ENCODE measurements at places on chromosomes 5 and 9.

- DNase-seq, result no peak
These were observed 53.7 kb upstream of the DAB2IP start for GRCh38 chr9:121597698-121598166.

DNA sequence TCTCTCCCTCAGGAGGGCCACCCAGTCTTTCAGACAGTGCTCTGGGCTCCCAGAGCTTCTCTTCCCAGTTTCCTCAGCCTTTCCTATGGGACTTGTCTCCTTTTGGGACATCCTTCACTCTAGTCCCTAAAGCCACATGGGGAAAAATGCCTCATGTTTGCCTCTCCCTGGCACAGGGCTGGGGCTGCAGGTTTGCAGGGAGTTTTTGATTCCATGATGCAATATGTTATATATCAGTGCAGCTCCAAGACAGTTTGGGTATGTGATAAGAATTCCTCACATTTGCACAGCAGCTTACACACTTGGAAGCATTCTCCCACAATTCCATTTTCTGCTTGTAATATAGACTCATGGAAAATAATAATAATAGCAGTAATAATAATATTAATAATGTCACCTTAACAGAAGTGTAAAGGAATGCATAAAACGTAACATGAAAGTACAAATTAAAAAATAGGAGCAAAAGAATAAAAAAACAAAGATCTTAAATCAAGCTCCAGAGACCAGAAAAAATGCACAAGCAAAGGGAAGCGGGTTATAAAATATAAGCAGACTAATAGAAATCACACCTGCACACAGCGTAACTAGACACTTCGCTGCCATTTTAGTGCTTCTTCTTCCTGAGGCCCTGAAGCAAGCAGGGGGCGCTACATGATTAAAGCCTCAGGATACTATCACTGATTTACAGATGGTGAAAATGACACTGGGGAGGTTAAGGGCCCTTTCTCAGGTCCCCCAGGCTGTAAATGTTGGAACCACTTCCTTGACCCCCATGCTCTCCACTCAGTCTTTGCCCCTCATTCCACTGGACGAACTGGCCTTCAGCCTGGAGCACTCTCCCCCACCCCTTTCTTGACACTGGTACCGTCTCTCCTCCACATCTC lies 70.0 kb upstream of the IL17B start:
- no peak for DNase-seq

DNA sequence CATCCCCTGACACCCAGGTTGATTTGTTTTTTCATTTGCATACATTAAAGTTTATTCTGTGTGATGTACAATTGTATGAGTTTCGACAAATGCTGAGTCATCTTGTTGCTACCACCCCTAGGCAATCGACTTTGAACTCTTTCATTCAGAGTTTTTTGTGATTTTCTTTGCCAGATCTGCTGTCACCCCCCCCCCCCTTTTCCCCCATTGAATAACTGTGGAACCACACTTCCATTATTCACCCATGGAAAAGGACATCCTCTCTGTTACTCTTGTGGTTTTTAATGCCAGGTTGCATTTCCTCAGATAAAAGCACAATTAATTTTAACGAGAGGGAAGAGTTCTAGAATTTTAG lies 13.7 kb upstream of the FAM120AOS start:
- DNase-seq, result no peak

GRCh38 chr9:118478752-118479151 lies 774.5 kb downstream of the TLR4 start:
- DNase-seq, result no peak

DNA sequence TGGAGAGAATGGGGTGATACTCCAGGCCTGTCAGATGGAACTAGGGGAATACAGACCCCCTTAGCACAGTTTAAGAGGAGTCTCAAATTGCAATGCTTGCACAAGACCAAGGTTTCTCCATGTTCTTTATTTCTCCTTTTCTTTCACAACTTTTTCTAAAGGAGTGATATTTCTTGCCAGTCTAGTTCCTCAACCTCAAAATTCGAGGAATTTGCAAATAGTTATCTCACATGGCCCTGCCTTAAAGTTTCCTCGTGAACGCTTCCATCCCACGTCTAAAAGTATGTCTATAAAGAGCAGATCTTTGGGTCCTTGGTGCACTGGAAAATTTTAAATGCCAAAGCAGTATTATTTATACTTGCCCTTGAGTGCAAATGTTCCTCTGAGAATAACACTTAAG lies 373.8 kb upstream of the KLF4 start:
- no peak for DNase-seq

DNA sequence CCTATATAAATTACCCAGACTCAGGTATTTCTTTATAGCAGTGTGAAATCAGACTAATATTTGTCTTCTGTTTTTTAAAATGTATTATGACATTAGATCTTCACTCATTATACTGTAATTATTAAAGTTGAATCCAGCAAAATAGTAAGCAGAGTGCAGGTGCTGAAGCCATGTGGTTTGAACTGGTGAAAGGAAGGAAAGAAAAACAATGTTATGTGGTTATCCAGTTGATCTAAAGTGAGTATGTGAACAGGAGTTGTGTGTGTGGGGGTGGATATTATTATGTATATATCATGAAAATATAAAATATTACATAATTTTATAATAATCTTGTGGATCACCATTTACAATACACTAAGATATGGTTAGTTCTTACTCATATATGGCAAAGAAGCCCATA lies 593.7 kb downstream of the SEMA5A start:
- no peak for DNase-seq

GRCh38 chr5:158485604-158486081 lies 614.1 kb downstream of the EBF1 start:
- no peak for DNase-seq

DNA sequence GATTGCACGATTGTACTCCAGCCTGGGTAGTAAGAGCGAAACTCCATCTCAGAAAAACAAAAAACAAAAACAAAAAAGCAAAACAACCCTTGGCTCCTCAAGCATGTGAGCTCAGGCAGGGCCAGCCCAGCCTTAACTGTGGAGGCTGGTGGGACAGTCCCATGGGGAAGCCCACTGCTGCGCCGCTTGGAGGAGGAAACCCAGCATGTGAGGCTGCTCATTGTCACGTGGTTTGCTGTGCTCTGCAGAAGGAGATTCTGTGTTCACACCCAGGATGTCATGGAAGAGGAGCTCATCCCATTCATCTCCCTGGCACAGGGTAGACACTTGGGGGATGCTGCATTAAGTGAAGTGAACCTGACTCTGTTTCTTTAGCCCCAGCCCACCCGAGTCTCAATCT lies 4.0 kb downstream of the ZBED3 start:
- DNase-seq, result no peak

GRCh38 chr5:124919747-124920525 lies 173.5 kb upstream of the ZNF608 start:
- DNase-seq, result no peak

- DNase-seq, result peak; percentile 10
These were observed 40.0 kb upstream of the ORM1 start for GRCh38 chr9:114282926-114283325.
